ENCODE measurements at places on chromosomes 2 and 18.

DNA sequence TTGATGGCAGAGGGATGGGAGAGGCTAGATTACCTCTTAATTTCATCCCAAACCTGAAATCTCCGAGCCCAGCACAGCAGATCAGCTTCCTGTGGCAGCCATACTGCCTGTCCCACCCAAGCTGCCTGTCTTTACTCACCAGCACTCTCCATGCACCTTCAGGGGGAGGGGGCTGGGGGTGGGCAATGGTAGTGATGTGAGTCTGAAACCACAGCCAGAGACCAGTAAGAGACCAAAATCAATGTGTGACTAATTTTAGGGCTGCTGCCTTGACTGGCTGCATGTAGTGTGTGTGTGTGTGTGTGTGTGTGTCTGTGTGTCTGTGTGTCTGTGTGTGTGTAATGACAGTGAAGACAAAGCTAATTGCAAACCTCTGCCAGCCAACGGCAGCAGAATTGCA lies 11.7 kb upstream of the TEX261 start:
- no peak for DNase-seq

GRCh38 chr2:41167014-41167413 lies 715.1 kb upstream of the SLC8A1 start:
- no peak for DNase-seq

DNA sequence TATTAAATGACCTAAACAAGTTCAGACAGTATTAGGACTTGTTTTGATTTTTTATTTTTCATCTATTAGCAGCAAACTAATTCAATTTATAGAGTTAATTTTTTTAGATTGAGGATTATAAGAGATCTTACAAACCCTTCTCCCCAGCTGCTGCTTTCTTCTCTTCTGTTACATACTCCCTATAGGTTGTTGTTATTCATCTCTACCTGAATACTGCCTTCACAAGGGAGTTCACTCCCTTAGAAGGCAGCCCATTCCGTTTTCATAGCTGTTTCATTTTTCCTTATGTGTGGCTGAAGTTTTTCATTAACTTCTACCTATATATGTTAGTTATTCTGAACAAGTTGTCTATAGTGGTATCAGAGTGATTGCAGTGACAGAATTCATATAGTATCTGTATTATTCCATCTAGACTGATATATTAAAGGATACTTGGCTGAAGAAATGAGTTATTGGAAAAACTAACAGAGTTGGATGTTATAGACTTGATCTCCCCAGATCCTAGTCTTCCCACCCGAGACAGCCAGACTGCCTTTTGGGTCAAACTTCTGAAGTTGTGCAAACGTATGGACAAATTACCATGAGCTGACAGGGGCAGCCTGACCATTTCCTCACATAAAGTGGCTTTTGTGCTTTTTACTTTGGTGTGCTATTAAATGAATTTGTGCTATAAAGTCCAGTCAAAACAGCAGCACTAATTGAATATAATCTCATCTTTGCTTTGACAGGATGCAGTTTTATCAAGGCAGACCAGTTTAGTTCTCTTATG lies 8.7 kb downstream of the GLS start:
- no peak for DNase-seq

- DNase-seq: no peak
Observed at GRCh38 chr18:12891561-12891960, 7.5 kb upstream of the PTPN2 start.

- no peak for DNase-seq
Observed at GRCh38 chr2:70214953-70215549, 24.2 kb upstream of the C2orf42 start.

DNA sequence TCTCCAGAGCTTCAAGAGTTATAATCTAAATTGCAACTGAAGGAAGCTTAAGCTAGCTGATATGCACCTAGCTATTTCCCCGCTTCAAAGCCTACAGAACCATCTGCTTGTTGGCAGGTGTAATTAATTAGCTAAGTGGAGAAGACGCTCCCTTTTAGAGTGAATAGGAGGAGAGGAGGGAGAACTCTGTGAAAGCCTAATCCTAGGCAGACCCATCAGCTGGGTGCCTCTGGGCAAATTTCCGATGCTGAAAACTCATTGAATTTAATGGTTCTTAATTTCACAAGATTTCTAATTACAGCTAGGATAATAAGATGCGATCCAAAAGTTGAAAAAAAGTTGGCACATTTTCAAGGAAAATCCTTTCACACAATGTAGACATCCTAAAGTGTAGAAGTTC lies 735.9 kb downstream of the ERBB4 start:
- DNase-seq: no peak

GRCh38 chr2:195575879-195576401 lies 81.1 kb upstream of the SLC39A10 start:
- DNase-seq: peak; percentile 61

DNA sequence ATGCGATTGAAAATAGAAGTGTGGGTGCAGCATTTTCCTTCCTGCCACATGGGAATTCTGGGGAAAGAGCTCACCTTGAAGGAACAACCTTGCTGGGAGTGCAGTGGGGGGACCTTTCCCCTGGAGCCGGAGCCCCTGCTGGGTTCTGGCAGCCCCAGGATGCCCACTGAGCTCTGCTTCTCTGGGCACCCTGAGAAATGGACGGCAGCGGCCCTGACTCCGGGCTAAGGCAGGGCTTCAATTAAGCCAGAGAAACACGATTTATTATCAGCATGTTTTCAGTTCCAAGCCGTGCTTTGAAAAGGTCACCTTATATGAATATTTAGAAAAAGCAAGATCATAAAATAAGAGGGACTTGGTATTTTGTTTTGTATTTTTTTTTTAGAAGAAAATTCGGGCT lies 68.5 kb downstream of the KLHL29 start:
- DNase-seq: no peak

DNA sequence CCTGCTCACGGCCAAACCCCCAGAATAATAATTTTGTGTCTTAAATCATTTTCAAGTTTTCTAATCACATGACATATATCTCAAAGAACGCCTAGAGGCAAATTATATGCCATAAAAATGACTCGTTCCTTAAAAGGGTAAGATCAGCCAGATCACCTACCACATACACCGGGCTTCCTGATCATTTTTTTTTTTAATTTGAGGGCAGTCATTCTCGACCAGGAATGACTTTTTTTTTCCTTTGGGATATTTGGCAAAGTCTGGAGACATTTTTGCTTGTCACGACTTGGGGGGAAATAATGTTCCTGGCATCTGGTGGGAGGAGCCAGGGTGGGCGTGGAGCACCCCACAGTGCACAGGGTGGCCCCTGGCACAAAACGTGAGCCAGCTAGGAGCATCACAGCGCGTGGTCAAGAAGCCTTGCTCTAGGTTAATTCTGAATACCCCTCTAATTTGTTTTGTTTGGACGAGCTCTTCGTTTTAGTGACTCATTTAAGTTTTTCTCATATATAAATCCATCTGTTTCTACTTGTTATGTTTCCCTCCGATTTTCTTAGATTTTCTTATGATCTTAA lies 94.9 kb downstream of the TWIST2 start:
- DNase-seq: no peak

DNA sequence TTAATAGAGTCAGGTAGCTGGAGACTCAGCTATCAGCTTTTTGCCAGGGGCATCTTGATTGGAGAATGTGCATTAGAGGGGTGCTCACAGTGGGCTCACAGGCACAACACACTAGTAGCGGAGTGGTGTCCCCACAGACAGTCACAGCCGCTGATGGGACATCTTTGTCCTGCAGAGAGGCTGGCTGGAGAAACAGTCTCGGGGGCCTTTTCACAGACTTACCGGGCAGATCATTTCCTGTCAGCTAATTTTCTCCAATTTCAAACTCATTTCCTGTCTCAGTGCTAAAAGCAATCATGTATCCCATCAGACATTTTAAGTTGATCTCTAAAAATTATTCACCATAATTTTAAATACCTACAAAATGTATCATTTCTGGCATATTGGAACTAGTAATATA lies 562.6 kb downstream of the DCDC2C start:
- DNase-seq: no peak

GRCh38 chr2:214529514-214529913 lies 118.7 kb downstream of the VWC2L start:
- no peak for DNase-seq

DNA sequence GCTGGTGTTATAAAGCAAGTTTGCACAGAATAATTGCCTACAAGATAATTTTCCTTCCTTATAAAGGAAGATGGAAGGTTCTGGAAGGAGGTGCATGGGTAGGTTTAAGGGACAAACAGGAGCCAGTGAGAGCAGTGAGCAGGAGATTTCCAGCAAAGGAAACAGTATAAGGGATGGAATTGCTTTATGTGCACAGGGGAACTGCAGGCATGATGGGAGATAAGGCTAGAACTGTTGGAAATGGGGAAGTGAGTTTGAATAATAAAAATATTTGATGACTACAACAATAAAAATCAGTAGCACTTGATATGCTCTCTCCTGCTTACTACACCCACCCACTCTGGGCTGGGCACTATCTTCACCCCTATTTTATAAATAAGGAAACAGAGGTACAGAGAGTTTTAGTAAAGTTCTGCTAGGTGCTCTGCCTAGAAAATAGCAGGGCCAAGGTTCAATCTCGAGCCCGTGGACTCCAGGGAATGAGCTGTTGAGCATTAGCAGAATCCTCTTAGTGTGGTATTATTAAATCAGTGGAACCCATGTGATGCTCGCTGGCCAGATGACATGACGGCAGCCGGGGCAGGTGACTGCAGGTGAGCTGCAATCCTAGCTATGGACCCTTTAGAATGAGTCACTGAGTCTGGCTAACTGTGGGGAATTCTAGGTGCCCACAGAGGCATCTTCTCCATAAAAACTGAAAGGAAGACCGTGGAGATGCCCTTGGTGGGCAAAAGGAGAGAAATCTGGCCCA lies 302.5 kb downstream of the PIEZO2 start:
- DNase-seq: no peak
